ENCODE measurements at places on chromosomes 13 and 19.
A peak's percentile ranks its signal among the peaks of the same experiment; 100 is the strongest.

DNA sequence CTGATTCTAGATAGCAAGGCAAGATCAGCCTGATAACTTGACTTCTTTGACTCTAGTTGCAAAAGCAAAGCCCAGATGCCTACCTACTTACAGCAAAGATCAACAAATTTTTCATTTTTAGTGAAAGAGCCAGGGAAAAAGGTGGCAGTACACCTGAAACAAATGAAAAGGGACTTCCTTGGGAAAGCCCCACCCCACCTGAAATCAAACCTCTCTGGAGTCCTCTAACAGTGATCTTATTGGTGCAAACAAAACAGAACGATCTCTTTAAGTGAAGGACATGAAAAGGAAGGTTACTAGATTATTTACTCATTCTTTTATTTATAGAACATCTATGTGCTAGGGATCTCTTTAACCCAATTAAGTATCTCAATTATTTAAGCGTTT lies 507 bp upstream of the LCP1 start:
- DNase-seq: no peak

GRCh38 chr13:48255090-48255489 lies 22.1 kb downstream of the ITM2B start:
- DNase-seq: no peak

DNA sequence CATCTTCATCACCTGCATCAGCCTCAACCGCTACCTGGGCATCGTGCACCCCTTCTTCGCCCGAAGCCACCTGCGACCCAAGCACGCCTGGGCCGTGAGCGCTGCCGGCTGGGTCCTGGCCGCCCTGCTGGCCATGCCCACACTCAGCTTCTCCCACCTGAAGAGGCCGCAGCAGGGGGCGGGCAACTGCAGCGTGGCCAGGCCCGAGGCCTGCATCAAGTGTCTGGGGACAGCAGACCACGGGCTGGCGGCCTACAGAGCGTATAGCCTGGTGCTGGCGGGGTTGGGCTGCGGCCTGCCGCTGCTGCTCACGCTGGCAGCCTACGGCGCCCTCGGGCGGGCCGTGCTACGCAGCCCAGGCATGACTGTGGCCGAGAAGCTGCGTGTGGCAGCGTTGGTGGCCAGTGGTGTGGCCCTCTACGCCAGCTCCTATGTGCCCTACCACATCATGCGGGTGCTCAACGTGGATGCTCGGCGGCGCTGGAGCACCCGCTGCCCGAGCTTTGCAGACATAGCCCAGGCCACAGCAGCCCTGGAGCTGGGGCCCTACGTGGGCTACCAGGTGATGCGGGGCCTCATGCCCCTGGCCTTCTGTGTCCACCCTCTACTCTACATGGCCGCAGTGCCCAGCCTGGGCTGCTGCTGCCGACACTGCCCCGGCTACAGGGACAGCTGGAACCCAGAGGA lies 2.6 kb downstream of the P2RY11 start:
- no peak for DNase-seq

DNA sequence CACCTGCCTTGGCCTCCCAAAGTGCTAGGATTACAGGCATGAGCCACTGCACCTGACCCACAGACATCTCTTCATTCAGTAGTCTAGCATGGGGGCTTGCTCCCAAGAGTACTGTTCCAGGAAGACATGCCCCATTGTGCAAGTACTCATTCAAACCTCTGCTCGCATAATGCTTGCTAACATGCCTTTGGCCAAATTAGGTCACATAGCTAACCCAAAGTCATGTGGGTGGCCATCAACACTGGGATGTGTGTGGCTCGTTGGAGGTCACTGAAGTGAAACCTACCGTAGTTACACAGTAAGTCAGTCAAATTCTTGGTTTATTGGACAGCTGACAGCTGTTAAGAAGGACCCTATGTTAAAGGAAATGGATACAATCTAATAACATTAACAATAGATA lies 20.3 kb downstream of the RFXAP start:
- no peak for DNase-seq

DNA sequence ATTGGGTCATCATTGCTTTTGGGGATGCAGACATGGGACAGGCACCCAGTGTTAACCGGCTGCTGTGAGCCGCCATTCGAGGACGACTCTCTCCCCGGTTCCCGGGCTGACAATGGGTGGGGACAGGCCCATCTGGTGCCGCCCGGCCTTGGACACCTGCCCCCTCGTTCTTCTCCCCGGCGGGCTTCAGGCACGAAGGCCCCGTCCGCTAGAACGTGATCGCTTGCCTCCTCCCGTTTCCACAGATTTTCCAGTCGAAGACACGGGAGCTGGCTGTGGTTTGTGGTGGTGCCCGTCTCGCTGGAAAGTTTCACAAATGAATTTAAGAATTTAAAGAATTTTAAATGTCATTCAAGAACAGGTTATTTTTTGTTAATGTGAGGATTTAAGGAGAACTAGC lies 2.0 kb downstream of the PALM start:
- no peak for DNase-seq

DNA sequence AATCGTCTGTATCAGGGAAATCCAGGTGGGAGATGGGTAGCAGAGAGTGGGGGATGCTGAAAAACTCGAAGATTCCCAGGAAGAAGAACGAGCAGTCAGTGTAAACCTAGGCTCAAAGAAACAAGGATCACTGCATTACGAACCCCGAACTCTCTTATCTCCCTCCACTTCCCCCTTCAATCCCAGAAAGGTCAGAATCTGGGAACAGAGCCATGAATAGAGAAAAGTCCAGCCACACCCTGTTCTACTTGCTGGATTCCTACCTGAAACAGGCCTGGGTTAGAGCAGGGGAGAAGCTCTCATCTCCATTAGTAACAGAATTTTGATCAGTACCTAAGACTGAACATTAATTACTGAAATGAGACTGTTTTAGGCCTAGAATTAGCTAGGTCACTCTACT lies 24.4 kb downstream of the EPSTI1 start:
- no peak for DNase-seq

DNA sequence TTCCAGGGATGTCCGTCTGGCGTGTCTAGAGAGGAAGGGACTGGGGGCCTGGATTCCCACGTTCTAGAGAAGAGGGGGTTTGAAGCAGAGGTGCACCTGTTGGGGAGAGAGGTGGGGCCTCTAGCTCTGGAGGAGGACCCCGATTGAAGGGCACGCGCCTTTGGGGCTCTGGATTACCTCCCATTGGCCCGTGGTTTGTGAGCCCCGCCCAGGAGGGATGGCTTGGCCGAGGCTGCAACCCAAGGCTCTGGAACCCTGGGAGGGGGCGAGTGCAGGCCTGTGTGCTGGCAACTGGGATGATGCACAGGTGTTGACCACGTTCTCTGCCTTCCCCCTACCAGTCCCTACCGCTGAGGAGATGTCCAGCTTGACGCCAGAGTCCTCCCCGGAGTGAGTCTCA lies 20.2 kb downstream of the TMEM150B start:
- no peak for DNase-seq

GRCh38 chr19:2420490-2420889 lies 6.9 kb downstream of the TIMM13 start:
- DNase-seq: no peak

DNA sequence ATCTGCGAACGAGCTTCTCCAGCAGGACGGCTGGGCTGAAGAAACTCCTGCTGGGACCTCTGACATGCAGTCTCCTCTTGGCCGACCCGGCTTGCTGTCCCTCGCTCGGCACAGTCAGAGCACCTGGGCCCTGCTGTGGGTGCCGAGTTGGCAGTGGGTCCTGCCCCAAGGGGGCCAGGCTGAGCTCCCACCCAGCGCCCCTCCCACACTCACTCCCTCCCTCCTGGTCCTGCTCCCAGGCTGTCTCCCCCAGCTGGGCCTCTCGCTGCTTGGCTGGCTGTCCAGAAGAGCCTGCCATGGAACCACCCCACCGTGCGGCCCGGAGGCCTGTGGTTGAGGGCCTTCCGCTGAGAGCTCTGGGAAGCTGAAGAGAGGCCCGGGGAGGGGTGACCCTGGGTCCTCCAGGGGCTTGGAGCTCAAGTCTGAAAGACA lies 6.0 kb downstream of the AKT2 start:
- DNase-seq: no peak

DNA sequence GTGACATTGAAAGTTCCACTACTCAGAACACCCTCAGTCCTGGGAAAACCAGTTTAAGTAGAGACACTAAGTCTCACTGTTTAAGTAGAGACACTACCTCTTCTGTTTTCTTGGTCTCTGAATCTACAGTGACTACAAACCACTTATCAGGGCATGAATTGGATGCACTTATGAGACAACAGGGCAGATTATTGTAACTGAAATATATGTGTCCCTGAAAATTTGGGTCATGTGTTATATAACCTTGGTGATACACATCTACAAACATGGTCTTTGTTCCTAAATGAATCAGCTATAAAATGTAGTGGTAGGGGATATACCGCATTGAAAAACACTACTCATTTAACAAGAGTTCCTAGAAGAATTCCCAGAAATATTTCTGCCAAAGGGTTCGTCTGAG lies 55.7 kb downstream of the SERP2 start:
- no peak for DNase-seq

GRCh38 chr13:26619358-26619757 lies 61.9 kb downstream of the WASF3 start:
- DNase-seq: no peak

DNA sequence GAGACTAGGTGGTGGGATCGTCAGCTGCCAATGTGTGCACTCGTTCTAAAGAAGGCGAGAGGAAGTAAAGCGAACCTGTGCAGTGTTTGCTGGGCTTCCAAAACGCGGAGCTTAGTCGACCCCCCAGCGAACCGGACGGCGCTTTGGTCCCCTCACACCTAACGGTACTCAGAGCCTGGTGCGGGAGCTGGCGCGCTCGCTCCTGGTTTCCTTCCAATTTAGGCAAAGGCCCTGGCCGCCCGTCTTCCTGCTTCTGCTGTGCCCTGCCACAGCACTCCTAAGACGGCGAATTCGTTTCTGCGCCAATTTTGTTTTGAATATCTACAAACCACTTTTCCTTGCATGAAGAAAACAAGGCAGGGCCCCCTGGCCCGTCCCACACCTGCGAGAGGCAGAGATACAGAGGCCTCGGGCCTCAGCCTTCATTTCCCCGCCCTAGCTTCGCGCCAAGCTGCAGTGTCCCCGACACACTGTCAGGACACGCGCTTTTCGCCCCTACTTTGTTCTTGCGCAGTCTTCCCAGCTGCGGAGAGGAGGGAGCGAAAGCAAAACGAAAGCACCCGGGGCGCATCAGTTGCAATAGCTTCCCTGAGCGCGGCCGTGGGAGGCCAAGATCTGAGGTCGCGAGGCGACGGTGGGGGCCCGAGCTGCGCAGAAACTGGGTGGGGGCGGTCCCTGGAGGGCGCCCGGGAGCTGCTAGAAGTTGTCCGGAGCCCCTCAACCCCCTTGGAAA lies 111.9 kb downstream of the KCNRG start:
- DNase-seq: no peak

- peak; percentile 40 for DNase-seq
Measured at GRCh38 chr19:15331419-15332310, 674 bp downstream of the BRD4 start.

Measured in activated T-helper 1 cell treated with Interleukin-2 at 50 U/mL for 16 hours (primary cell).